ENCODE measurements at places on chromosomes 7 and 10.

DNA sequence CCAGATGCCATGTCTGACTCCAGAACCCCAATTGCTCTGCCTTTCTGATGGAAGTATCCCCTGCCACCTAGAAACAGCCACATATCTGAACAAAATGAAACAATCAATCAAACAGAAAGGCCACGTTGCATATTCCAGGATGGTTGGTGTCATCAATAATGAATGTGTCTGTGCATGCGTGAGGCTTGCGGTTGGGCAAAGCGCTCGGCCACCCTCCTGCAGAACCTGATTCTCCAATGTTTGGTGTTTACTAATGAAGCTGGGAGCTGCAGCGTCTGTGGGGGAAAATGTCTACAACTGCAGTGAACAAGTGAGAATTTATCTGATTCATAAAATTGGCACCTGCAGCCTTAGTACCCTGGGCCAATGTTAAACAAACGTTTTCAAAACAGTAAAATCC, 121.2 kb upstream of the ADARB2 start:
- DNase-seq = no peak

DNA sequence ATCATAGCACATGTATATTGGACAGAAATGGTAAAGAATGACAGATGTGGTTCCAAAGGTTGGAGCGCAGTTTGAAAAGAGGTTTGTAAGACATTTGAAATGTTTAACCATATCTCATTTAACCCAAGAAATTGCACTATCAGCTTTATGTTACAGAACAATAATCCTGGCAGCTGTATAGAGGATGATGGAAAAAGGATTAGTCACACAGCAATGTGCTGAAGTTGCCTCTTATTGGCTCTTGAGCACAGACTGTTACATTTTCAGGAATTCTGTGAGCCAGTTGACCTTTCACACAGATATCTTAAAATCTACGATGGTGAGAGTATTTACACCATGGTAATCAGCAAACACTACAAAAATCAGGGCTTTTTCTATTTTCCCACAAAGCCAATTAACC, 3.9 kb downstream of the COG5 start:
- no peak for DNase-seq

DNA sequence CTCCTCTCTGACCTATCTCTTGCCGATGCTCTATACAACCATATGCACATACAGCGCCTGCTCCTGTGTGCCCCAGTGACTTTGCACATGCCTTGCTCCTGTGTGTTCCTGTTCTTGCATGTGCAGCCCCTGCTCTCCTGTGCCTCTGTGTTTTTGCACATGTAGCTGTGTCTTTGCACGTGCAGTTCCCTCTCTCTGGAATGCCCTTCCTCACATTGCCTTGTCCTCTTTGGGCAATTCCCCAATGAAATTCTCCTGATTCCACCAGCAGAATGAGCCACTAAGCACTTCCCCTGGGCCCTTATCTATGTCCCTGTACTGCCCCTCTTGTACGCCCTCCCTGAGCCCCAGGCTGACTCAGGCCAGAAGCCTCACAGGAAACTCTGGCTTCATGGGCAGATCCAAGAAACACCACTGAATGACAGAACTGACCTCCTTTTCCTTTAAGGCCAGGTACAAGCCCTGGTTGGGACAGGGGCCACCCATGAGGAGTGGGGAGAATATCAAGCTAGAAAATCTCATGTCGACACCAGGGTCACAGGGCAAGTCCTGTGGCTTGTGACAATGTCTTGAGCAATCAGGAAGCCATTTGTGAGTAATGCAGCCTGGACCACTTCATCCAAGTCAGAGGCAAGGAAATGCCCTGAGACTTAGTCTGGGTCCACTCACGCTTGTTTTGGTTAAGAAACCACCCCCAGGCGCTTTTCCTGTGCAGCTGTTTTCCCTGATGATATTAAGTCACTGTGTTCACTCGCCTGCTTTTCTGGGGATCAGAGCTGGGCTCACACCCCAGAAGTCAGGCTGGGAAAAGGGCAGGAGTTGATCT, 1.9 kb upstream of the ARHGAP22 start:
- no peak for DNase-seq

- DNase-seq = no peak
Observed at GRCh38 chr7:1187127-1187526, 27.1 kb upstream of the ZFAND2A start.

- no peak for DNase-seq
Observed at GRCh38 chr7:412313-412710, 107.3 kb downstream of the PDGFA start.

GRCh38 chr7:108286290-108286904, 156.2 kb upstream of the LAMB4 start:
- no peak for DNase-seq

GRCh38 chr7:29609162-29610037, 45.8 kb downstream of the PRR15 start:
- no peak for DNase-seq

- no peak for DNase-seq
Observed at GRCh38 chr7:124996778-124997177, 67.2 kb upstream of the POT1 start.

GRCh38 chr10:132364594-132364970, 32.4 kb upstream of the PWWP2B start:
- no peak for DNase-seq

DNA sequence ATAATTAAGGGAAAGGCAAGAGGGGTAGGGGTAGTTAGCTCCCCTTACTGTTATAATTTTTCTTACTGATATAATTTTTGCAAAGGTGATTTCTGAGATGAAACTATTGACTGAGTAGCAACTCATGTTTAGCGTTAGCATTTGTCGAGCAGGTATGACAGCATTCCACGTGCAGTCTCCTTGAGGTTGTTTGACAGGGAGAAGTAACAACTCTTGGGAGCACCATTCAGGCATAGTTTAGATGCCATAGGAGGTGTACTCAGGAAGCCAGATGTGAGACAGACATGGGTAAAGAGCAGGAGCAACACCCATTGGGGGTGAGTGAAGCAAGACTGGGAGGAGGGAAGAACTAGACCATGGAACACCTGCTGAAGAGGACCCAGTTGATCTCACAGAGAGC, 96.6 kb upstream of the KLF6 start:
- DNase-seq = no peak

DNA sequence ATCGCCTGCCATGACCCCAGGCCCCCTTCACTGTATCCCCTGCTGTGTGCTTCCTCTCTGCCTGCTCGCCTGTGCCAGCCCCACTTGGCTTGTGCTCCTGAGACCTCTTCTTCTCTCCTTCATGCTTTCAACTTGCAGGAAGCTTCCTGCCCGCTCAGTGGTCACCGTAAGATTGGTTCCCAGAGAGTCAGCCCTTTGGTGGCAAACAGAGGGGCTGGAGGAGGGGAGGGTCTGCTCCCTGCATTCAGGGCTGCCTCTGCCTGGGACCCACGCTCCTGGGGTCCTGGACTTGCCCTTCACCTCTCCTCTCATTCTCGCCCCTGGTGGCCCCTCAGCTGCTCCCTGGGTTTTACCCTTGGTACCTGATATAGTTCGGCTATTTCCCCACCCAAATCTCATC, 45.8 kb upstream of the ZNF32 start:
- DNase-seq = no peak

DNA sequence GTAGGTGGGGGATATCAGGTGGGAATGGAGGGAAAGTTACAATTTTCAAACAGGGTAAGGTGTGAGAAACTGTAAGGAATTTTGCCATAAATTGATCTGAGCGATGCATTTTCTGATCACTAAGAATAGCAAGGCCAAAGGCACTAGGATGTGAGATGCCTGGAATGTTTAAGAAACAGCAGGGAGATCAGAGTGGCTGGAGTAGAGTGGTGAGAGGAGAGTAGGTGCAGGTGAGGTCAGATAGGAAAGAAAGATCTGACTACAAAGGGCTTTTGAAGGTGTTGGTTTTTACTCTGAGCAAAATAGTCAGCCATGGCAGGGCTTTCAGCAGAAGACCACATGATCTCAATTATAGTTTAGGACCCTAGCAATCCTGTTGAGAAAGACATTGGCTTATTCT, 55.0 kb downstream of the HDAC9 start:
- DNase-seq = no peak

DNA sequence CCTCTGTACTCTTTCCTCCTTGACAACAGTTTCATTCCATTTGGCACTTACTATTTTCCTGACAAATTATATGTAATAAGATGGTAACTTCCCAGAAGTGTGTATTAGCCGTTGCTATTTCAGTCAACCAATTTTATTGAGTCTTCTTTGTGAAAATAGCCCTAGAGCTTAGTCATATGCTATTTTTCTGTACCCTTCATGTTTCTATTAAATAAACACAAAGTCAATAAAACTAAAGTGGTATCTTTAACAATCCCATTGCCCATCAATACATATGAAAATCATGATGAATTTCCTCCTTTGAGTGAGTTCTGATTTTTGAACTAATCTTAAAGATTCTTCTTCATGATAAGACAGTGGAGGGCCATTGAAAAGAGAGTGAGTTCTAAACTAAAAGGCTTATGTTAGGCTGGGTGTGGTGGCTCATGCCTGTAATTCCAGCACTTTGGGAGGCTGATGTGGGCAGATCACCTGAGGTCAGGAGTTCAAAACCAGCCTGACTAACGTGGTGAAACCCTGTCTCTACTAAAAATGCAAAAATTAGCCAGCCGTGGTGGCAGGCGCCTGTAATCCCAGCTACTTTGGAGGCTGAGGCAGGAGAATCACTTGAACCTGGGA, 5.9 kb upstream of the MYPN start:
- DNase-seq = no peak

GRCh38 chr7:130734815-130735716, 1.1 kb upstream of the KLF14 start:
- no peak for DNase-seq

- DNase-seq = no peak
Observed at GRCh38 chr10:4344492-4344994, 481.5 kb upstream of the AKR1E2 start.

GRCh38 chr7:68682910-68683309, 915.4 kb upstream of the AUTS2 start:
- no peak for DNase-seq

GRCh38 chr7:150909200-150909995, 57.1 kb downstream of the AOC1 start:
- peak; percentile 11 for DNase-seq

GRCh38 chr7:1455241-1455939, 3.9 kb downstream of the MICALL2 start:
- DNase-seq = no peak

DNA sequence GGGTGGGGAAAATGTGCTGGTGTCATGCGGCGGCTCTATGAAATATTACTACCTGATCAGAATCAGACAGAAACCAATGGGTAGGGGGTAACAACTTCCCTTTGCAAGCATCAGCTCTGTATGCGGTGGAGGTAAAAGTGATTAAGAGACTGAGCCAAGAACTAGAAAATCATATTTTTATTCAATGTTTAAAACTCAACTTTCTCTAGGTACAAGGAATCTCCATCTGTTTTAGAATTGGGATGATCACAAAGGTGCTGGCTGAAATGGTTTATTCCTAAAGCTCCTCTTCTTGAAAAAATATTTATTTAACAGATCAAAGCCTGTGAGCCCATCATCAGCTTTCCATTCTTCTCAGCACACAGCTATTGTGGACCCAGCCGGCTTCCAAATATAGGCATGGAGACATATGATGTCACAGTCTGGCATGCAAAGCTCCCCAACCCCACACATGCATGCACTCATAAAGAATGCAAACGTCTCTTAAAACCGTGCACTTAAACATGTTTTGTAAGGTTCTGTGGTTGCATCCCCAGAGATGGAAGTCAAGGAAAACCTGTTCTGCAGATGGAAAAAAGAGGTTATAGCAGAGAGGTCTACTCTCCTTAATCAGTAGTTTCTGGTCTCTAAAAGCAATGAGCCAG, 126.0 kb downstream of the SKIDA1 start:
- no peak for DNase-seq

- DNase-seq = no peak
Observed at GRCh38 chr10:93363891-93364648, 118.1 kb downstream of the MYOF start.

- DNase-seq = no peak
Observed at GRCh38 chr7:30178748-30179436, 44.1 kb downstream of the MTURN start.

DNA sequence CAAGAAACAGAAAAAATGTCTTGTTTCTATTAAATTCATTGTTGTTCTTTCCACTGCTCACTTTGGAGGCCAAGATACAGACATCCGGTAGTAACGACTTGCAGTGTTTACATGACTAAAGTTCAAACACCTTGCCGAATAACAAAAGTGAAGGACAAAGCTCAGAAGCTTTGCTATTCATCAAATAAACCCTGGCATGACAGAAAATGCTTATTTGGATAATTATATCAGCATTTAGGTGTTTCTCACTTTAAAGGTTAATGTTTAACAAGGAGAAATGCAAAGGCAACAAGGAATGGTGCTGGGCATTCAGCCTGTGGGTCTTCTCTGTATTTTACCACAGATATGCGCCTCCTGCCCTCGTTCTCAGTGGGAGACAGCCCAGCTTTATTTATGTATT, 5.4 kb upstream of the PTF1A start:
- no peak for DNase-seq

DNA sequence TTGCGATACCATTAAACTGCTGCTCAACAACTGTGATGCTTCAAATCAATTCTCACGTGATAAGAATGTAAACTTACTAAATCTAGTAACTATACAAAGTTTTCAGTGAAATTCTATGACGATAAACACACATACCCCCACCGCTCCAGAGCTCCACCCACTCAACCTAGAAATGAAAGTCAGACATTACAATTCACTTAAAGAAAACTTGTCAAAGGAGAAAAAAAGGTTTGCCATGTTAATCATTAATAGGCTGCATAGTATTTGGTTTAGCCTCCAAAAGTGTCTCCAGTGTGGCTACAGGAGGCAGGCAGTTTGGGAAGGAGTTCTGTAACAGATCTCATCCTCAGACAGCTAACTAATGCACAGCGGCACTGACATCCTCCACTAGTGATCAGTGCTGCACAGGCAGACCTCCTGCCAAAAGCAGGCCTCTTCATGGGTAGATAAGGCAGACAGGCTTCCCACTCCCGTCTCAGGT, 3.1 kb downstream of the HERPUD2 start:
- DNase-seq = no peak

GRCh38 chr7:149856583-149856982, 17.2 kb upstream of the ATP6V0E2 start:
- DNase-seq = no peak

DNA sequence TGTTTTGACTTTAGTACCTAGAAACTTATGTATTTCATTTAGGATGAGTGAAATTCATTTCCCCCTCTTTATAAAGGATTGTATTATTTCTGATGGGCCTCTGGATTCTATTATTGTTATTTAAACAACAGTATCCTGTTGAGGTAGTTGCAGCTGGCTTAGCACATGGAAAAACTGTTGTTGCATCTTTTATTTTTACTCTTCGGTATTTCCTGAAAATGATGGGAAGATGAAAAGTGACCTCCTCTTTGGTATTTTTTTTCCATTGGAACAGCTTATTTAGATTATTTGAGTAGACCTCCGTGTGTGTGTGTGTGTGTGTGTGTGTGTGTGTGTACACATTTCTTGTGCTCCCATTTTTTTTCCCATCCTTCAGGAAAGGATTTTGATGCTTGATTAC, 129.8 kb downstream of the PRKG1 start:
- DNase-seq = no peak

Measured in activated CD8-positive, alpha-beta memory T cell treated with anti-CD3 and anti-CD28 coated beads for 1 hour (primary cell).